A549 treated with Mapracorat at 1 μM for 4 hours (cell line): ENCODE measurements at places on chromosomes 4 and X. TPM values are rescaled to one million over a fixed set of nuclear protein-coding genes. Genes with fewer than 3 reads are reported as not detected.

RTL5 gene
- 2.1 to 2.4 TPM (median 2.3 TPM) in 5 replicates for total RNA-seq

MUC7 gene
- total RNA-seq, result not detected in 5 replicates

MBNL3 gene
- total RNA-seq, result not detected in 5 replicates

CYP2U1 gene
- total RNA-seq, result 1.3 to 1.7 TPM (median 1.5 TPM) in 5 replicates

HAND2 gene
- 0.41 to 0.65 TPM (median 0.63 TPM) in 5 replicates for total RNA-seq

ZMAT1 gene
- total RNA-seq, result 0.02 TPM in 1 of 5 replicates, not detected in the others

RAB39B gene
- total RNA-seq, result 0.43 to 0.80 TPM (median 0.69 TPM) in 5 replicates

PAGE2B gene
- not detected in 5 replicates for total RNA-seq

CDX4 gene
- total RNA-seq, result not detected in 5 replicates
